ENCODE measurements at places on chromosomes 6 and 20.

GRCh38 chr6:27168108-27168507 is 79.4 kb upstream of the PRSS16 start:
- no peak for DNase-seq

DNA sequence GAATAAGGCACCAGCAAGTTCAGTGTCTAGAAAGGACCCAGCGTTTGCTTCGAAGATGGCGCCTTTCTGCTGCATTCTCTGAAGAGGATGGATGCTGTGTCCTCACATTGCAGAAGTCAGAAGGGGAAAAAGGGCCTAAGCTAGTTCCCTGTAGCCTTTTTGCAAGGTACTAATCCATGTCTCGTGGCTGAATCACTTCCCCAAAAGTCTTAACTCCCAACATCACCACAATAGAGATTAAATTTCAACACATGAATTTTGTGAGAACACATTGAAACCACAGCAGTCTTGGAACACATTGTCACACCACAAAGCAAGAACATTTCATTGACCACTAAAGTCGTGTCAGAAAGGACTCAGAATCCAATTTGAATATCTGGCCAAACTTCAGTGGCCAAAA is 42.1 kb downstream of the KLHL31 start:
- DNase-seq: no peak

DNA sequence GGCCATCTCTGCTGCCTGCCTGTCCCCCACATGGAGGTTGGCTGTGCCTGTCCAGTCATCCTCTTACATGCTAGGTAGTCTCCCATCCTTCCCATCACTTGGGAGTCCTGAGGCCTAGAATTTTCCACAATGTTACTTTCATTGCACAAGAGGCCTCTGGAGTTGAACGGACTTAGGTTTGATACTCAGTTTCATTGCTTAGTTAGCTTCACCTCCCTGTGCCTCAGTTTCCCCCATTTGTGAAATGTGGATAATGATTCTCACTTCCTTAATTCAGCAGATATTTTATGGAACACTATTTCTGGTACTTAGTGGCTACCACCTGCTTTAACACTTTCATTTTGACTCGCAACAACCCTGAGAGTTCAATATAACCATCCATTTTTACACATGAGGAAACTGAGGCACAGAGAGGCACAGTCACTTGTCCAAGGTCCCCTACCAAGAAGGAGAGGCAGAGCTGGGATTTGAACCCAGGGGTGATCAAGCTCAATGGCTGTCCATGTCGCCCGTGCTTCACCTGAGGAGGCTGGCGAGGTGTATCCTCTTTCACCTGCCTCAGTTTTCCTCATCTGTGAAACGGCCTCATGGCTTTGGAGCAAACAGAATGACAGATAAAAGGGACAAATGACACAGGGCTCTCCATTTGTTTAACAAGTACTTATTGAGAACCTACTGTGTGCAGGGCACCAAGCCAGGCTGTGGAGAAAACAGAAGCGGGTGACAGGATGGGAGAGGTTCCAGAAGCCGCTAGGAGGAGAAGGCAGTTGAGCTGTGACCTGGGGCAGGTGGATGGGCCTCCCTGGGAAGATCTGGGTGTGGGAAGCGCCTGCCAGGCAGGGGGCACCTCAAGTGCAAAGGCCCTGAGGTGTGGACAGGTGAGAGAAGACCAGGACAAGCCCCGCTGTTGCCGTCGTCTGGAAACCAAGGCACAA is 154.3 kb upstream of the PTPN1 start:
- DNase-seq: no peak

DNA sequence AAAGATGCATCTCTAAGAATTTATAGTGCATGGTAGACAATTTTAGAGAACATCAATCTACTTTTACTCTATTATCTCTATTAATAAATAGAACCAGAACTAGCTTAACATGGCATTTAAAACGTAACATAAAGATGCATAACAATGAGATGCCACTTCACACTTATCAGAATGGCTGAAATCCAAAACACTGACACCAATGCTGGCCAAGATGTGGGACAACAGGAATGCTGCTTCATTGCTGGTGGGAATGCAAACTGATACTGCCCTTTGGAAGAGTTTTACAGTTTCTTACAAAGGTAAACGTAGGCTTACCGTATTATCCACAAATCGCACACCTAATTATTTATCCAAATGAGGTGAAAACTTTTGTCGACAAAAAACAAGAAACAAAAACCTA is 95.2 kb downstream of the SESN1 start:
- no peak for DNase-seq

- DNase-seq: no peak
Measured at GRCh38 chr20:57060407-57061050, 205.9 kb downstream of the BMP7 start.

DNA sequence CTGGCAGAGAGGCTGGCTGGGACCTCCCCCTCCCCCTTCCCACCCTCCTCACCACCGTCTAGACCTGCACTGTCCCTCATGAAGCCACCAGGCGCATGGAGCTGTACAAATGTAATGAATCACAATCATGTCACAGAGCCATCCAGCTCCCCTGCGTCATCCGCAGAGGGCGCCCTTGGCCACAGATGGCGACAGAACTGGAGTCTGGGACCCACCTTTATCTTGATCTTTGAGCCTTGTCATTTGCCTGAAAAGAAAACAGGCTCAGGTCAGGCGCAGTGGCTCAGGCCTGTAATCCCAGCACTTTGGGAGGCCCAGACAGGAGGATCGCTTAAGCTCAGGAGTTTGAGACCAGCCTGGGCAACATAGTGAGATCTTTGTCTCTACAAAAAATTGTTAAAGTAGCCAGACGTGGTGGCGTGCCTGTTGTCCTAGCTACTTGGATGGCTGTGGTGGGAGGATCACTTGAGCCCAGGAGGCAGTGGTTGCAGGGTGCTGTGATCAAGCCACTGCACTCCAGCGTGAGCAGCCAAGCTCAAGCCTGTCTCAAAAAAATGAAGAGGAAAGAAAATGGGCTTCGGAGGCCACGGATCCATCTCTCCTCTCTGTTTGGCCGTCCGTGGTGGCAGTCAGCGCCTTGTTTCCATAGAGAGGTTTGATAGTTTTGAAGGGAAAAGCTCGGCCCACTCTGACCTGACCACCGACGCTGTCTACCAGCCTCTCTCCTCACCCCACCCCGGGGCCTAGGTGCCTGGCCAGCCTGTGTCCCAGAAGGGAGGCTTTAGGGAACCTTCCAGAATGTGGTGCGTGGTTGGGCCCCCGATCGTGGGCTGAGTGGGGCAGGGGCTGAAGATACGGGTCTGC is 6.2 kb downstream of the COL9A3 start:
- DNase-seq: no peak

GRCh38 chr20:51022803-51023616 is at the start of gene KCNG1:
TSS of gene KCNG1 (minus strand) at chr20:51023107. CDS start at chr20:51010338, 12,769 bp downstream.
- DNase-seq: no peak

Measured in CD4-positive, alpha-beta T cell treated with Interleukin-6 at 100 ng/mL for 8 hours (primary cell).